Stimulated activated CD4-positive, alpha-beta T cell treated with anti-CD3 and anti-CD28 coated beads, TNF-alpha, amount 100 ng/mL, for 48 hours (primary cell): ENCODE measurements at places on chromosomes 5 and 9.

DNA sequence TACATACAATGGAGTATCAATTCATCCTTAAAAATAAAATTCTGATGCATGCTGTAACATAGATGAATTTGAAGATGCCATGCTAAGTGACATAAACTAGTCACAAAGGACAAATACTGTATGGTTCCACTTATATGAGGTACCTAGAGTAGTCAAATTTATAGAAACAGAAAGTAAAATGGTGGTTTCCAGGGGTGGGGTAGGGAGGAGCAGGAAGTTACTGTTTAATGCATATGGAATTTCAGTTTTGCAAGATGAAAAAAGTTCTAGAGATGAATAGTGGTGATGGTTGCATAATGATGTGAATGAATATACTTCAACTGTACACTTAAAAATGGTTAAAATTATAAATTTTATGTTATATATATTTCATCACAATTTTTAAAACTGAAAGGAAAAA is 57.3 kb upstream of the FNIP1 start:
- no peak for DNase-seq

- DNase-seq, result no peak
Measured at GRCh38 chr5:106418196-106418595, 1252.5 kb downstream of the EFNA5 start.

- DNase-seq, result no peak
Measured at GRCh38 chr9:10443181-10443867, 169.5 kb downstream of the PTPRD start.

DNA sequence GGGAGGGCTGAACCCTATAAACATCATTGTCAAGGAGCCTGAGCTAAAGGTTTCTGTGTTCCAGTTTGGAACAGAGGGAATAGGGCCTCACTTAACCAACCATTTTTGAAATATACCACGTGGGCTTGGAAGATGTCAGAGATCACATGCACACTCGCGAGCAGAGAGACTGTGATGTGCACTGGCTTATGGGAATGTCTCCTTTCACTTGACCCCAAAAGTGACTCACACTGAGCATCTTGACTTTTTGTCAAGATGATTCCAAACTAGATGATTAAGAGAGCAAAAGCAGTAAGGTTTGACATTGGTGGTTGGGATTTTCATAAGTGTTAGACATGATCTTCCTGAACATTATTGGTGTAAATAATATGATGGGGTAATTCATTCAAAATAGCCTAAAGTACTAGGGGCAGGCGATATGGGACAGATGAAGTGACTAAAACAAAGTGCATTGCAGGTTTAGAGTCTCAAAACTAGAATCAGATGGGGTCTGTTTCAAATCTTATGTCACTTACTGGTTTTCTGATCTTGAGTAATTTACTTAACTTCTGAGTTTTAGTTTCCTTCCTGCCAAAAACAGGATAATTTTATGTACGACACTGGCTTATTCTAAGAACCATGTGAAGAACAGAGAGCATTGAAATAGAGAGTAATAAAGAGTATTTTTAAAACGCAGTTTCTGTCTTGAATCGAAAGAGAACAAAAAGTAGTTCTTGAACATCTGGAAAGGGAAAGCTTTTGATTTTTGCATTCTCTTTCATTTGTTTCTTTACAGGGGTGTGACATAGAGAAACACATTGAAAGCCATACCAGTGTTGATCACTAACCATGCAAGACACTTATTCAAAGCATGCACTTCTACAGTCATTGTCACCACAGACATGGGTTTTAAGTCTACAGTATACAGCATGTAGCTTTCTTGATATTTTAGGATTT is 383.0 kb downstream of the DIRAS2 start:
- DNase-seq, result no peak

- no peak for DNase-seq
Measured at GRCh38 chr5:150946351-150946905, 41.6 kb upstream of the ZNF300 start.

DNA sequence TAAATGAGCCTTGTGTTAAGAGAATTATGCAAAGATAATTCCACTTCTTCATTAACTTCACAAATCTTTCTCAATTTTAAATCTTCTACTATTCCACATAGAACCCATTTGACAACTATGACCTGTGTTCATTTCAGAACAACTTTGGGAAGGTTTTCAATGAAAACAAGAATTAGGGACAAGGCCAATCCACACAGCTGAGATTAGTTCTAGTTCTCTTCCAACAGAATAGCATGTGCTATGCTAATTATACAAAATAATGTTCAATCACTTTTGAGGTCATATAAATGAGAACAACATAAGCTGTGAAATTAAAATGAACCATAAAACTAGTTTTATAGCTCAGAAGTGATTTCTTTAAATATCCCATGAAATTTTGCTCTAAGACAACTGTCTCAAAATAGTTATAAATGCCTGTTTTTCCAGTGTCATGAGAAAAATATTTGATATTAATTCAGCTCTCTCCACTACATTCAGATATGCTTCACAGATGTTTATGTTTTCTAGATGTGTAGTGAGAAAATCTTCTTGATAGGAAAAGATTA is 7.2 kb upstream of the LHFPL2 start:
- DNase-seq, result no peak

DNA sequence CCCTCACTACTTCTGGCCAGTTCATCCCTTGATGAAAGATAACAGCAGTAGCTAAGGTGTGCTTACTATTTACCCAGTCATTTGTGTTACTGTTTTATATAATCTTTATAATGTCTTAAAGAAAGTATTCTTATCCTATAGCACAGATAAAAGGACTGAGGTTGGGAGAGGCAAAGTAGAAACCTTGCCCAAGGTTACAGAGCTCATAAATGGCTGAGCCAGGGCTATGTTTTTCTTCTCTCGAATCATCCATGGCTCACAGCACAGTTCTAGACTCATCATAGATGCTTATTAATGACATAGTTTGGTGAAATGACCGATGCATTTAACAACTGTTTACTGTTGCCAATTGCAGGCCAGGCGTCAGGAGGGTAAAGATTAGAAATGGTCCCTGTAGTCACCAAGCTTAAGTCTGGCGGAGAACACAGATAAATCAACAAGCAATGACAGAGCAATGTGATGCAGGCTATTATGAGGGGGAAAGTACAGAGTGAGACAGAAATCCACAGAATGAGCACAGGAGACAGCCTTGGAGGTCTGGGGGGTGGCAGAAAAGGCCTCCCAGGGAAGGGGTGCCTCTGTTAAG is 65.6 kb upstream of the ZNF622 start:
- no peak for DNase-seq

DNA sequence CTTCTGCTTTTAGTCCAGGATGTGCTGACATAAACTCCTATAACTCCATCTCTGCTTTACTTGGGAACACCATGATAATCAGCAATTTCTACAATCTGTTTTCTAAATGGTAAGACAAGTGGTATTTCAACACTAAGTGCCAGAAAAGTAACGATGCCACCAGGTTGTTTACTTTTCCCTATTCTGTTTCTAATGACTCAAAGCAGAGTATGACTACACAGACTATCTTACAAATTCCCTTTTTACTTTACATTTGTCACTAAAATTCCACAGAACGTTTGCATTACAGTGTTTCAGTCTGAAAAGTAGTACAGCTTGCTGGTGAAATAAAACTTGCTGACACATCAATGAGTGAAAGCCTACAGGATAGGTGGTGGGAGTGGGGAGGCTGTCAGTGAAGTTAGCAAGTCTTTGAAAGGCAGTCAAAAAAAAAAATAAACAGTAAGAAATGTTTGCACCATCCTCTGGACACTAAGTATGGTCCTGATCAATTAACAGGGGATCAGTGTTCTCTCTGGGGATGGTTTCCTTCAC is 186.5 kb downstream of the LURAP1L start:
- DNase-seq, result no peak

- DNase-seq, result no peak
Measured at GRCh38 chr5:164355267-164355830, 849.9 kb downstream of the MAT2B start.

GRCh38 chr5:41636605-41637004 is 126.2 kb upstream of the PLCXD3 start:
- no peak for DNase-seq

GRCh38 chr9:97384406-97385262 is 27.3 kb upstream of the TDRD7 start:
- DNase-seq, result no peak

- DNase-seq, result no peak
Measured at GRCh38 chr5:27906481-27906880, 868.1 kb upstream of the CDH9 start.

- no peak for DNase-seq
Measured at GRCh38 chr5:119166026-119166425, 95.1 kb downstream of the DMXL1 start.

GRCh38 chr5:124111886-124112285 is 599.9 kb downstream of the CSNK1G3 start:
- no peak for DNase-seq

DNA sequence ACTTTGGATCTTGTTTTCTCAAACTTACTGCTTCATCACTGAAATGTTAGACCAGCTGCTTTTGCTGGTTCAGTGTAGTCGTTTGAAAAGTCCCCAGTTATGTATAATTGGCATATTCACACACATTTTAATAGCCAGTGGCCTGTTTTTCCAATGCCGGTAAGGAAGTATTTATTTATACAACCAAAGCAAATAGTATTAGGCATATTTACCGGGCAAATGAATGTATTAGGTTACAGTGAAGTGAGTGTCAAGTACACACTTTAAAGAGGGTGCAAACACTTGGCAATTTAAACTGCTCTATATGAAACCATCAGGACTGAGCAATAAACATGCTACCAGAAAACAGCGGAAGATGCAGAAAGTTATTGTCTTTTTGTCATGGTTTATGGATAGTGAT is 242.9 kb downstream of the MCTP1 start:
- DNase-seq, result no peak

DNA sequence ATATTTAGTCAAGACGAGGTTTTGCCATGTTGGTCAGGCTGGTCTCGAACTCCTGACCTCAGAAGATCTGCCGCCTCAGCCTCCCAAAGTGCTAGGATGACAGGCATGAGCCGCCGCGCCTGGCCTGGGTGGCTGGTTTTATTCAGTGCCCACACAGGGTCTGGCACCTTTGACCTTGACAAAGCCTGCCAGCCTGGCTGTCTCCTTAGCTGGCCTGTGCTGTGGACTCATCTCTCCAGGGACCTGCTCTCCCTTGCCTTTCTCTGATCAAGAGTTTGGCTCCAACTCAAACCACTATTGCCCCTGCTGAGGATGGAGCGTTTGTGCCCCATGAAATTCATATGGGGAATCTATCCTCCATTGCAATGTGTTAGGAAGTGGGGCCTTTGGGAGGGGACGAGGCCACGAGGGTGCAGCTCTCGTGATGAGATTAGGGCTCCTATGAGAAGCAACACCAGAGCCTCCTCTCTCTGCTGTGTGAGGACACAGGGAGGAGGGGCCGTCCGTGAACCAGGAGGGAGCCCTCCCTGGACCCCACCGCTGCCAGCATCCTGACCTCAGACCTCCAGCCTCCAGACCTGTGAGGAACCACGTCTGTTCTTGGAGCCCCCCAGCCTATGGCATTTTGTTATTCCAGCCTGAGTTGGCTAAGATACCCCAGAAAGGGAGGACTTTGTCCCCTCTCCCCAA is 45.0 kb downstream of the MRPL36 start:
- DNase-seq, result no peak

DNA sequence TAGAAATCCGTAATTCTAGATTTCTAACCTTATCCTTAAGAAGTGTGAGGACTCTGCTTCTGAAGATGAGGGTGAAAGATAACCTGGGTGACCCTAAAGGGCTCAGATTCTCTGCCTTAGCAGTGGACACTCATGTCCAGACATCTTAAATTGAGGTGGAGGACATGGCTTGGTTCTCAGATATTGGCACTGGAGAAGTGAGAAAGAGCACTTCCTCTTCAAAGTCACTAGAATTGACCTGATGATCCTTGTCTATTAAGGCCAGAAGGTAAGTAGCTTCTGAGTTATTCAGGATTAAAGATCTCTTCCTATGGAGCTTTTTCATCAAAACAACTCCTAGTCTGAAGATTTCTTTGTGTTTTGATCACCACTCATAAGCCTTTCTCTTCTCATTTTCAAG is 54.8 kb downstream of the C9 start:
- DNase-seq, result no peak

DNA sequence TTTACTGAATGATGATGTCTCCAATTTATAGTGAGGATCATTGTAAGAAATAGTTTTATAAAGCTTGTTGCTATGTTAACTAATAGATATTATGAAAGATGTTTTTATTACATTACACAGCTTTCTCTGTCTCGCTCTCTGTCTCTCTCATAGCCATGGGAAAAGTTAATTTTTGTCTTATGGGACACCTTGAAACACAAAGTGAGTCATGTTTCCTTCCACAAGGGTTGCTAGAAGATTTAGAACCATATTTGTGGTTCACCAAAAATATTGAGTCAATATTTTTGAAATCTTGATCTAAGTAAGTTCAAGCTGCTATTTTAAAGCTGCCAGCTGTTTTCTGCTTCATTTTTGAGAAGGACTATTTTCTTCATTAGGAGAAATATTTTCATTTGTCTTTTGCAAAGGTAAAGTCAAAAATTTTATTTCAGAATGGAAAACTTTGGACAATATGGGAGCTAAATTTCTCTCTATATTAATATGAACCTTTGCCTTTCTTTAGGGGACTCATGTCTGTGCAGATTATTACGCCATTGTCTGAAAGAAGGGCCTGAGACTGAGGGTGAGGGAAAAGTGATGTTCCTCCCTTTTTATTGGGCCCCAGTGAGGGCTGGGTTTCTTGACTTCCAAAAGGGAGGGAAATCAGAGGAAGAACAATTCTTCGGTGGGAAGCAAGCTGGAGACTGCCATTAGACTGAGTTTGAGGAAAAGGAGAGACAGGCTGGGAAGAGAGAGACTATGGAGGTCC is 87.9 kb upstream of the SLC24A2 start:
- DNase-seq, result no peak
